ENCODE measurements at places on chromosomes 1 and 21.

- DNase-seq = no peak
Measured at GRCh38 chr1:218829097-218829496, 344.6 kb upstream of the LYPLAL1 start.

GRCh38 chr1:3453891-3454810 lies at the start of gene ARHGEF16:
ARHGEF16 (plus strand) TSS chr1:3454665; CDS start chr1:3463085, 8,420 bp downstream.
- DNase-seq = no peak

DNA sequence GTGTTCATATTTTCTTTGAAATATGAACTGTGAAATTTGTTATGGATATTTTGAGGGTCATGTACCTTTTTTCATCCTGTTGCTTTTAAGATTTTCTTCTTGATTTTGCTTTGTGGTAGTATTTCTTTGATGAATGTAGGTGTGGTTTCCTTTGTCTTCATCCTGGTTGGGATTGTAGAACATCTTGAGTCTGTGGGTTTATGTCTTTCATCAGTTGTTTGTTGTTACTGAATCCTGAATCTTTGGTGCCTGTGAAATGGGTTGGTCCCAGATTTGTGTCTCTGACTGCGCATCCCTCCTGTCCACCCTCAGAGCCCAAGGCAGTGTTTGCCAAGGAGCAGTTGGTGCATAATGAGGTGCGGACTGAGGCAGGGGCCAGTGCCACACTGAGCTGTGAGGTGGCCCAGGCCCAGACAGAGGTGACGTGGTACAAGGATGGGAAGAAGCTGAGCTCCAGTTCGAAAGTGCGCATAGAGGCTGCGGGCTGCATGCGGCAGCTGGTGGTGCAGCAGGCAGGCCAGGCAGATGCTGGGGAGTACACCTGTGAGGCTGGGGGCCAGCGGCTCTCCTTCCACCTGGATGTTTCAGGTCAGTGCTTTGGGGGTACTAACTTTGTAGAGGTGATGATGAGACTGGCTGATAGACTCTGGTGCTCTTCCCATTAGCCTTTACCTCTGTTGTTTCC lies 38.5 kb downstream of the OBSCN start:
- no peak for DNase-seq

DNA sequence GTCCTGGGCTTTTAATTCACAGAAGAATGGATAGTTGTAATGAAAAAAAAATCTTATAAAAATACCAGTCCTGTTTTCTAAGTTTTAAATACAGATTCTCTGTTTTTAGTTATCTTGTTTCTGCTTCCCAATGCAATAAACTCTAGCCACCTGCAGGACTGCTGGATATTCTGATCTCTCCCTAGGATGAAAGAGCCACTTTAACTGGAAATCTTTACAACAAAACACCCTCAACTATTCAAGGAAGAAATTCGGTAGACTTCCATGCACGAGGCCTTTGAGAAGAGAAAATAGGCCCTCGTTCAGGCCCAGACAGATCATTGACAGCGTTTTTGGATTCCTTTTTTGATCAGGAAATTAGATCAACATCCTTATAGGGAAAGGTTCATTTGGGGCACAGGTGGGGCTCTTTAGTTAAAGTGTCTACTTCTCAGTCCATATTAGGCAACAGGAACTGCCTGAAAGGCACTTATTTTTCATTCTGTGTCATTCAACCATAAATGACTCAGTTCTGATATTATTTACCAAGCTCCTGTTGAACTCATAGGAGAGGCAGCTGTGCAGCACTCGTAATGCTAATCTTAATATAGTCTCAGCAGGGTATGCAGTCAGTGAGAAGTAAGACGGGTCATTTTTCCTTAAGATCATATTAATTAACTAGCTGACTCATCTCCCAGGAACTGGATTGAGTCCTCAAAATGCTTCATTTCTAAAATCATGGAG lies 71.1 kb upstream of the ERRFI1 start:
- DNase-seq = peak; percentile 92

GRCh38 chr21:14115646-14116045 lies 95.1 kb downstream of the LIPI start:
- no peak for DNase-seq

DNA sequence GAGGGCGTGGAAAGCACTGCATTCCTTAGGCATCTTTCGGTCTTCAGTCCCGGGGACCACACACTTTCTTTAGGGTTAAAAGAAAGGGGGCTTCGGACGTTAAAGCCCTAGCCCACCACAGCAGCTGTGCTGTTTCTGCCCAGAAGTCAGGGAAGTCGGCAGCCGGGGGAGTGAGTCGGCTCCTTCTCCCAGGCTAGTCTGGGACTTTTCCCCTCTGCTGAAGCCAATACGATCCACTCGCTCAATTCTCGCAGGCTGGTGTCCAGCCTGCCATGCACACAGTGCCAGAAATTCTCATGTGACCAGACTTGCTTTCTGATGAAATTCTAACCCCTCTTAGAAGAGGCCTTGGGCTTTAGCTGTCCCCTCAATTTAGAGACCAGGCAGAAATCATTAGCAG lies 67.7 kb downstream of the BCAR3 start:
- DNase-seq = no peak

- no peak for DNase-seq
Measured at GRCh38 chr1:245715291-245715701, 560.5 kb downstream of the KIF26B start.

- DNase-seq = no peak
Measured at GRCh38 chr1:84078108-84078841, 65.8 kb upstream of the PRKACB start.

- DNase-seq = no peak
Measured at GRCh38 chr21:38312822-38313221, 56.0 kb downstream of the KCNJ15 start.

GRCh38 chr1:203202431-203203245 lies 16.1 kb upstream of the CHI3L1 start:
- peak; percentile 46 for DNase-seq

DNA sequence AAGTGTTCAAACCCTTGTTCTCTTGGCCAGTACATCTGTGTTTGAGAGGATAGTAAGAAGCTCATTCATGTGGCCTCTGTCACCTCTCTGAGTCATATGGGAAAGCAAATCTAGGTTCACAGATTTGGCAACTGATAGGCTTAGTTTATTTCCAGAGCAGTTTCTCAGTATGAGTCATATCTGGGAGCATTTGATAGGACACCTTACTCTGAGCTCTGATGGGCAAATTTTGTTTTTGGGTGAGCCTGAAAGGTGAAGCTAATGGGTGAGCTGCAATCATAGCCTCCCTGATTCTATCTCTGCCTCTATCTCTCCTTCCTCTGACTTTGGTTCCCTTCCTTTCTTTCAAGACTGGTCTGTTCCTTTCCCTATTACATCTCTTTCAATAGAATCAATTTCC lies 134.4 kb downstream of the S1PR1 start:
- peak; percentile 27 for DNase-seq

DNA sequence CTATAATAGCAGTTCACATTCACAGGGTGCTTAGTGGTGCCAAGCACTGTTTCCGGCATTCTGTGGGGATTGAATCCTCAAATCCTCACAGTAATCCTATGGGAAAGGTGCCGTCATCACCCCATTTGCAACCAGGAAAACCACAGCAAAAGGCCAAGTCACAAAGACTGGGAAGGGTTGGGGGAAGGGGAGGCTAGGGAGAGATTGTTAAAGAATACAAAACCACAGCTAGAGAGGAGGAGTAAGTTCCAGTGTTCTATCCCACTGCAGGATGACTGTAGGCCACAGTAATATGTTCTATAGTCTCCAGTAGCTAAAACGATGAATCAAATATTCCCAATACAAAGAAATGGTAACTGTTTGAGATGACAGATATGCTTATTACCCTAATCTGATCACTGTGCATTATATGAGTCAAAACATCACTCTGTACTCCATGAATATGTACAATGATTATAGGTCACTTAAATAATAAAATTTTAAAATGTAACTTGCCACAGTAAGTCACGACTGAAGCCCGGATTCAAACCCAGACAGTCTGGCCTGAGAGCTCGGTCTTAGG lies 256.8 kb downstream of the TOMM20 start:
- DNase-seq = peak; percentile 86

DNA sequence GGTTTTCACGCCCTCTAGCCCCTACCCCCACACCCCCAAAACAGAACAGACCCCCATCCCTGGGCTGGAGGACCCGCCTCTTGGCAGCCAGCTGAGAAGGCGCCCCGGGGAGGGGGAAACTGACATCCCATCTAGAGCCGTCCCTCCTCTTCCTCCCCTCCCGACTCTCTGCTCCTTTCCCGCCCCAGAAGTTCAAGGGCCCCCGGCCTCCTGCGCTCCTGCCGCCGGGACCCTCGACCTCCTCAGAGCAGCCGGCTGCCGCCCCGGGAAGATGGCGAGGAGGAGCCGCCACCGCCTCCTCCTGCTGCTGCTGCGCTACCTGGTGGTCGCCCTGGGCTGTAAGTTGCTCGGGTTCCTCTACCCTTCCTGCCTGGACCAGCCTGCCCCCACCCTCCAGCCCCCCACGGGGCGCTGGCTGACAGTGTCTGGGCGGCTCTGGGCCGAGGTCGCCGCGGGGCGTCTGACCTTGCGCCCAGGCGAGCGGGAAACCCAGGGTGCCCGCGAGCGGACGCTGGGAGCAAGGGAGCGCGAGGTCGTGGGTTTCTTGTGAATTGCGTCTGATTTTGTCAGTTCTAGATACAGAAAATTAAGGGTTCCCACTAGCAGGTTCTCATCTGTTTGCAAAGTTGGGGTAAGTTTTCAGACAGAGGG lies 618 bp downstream of the JAM2 start:
- DNase-seq = no peak

GRCh38 chr1:209250861-209251636 lies 332.5 kb upstream of the CAMK1G start:
- no peak for DNase-seq

GRCh38 chr1:43292216-43292615 lies 6.8 kb upstream of the C1orf210 start:
- DNase-seq = no peak

DNA sequence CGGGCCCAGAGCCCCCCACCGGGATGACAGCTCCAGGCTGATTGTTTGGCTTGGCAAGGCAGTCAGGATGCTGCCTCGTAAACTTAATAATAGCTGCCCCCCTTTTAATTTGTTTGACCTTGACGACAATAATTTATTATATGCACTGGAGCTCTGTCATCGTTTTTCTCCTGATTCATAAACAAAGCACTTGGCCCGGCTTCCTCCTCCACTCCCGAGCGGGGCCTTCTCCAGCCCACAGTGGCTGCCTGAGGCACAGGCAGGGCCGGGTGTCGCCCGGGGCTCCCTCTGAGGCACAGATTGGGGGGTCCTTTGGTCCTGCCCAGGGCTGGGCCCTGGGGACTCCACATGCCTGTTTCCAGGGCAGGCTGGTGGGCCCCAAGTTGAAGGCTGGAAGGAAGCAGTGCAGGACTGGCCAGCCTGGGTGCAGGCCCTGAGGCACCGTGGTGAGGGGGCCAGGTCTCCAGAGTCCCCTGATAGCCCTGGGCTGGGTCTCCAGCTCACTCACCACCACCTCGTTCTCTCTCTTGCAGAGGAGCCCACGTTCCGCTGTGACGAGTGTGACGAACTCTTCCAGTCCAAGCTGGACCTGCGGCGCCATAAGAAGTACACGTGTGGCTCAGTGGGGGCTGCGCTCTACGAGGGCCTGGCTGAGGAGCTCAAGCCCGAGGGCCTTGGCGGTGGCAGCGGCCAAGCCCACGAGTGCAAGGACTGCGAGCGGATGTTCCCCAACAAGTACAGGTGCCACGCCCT lies 52.0 kb upstream of the ARHGEF16 start:
- DNase-seq = peak; percentile 48

- no peak for DNase-seq
Measured at GRCh38 chr1:72997624-72998023, 715.3 kb upstream of the NEGR1 start.

DNA sequence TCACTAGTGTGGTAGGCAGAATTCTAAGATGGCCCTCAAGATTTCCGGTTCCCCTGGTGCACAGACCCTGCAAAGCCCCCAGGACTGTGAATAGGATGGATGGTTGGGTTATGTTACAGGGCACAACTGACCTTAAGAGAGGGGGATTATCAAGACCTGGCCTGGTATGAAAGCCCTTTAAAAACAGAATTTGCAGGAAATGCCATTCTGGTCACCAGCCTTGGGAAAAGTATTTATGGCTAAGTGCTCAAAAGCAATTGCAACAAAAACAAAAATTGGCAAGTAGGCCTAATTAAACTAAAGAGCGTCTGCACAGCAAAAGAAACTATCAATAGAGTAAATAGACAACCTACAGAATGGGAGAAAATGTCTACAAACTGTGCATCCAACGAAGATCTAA lies 144.7 kb upstream of the EDN2 start:
- DNase-seq = no peak

- no peak for DNase-seq
Measured at GRCh38 chr1:175689396-175689795, 54.0 kb downstream of the TNR start.

DNA sequence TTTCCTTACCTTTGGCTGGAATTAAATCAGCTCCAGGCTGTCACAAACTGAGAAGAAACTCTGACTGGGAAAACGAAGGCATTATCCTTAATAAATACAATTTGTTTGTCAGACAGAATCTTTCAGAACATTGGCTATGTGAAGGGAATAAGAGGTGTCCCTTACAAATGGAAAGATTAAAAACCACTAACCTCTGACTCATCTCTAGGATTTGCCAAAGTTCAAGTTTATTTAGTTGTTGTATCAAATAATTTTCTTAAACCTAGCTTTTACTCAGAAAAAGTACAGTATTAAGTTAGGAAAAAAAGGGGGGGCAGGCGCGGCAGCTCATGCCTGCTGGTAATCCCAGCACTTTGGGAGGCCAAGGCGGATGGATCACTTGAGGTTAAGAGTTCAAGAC lies 15.7 kb downstream of the SERTAD4 start:
- no peak for DNase-seq

DNA sequence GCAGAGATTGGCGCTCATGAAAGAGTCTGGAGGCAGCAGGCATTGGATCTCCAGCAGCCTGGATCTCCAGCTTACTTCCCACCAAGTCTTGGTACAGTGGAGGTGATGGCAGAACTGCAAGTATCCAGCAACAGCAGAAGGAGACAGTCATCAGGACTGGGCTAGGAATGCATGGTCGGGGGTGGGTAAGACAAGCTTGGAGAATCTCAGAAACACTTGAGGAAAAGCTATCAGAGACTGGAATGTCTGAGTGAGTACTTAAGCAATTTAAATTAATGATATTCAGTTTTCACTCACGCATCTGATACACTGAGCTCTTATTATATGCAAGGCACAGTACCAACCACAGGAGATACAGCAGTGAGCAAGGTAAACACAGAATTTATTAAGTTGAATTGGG lies 9.8 kb downstream of the TMEM35B start:
- no peak for DNase-seq

- no peak for DNase-seq
Measured at GRCh38 chr1:12245116-12245515, 15.3 kb downstream of the VPS13D start.

DNA sequence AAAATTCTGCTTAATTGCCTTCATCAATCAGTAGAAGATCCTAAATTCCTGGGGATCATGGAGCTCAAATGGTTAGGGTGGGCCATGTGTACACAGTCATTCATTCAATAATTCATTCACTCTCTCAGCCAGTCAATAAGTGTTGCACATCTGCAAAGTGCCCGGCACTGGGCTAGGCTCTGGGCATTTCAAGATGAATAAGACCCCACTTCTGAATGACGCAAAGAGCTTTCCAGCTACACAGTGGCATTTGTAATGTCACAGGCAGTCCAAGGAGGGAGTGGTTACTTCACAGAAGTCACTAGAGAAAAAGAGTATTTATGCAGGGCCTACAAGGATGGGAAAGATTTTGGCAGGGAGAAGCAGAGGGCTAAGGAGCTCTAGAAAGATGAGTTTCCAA lies 93.2 kb downstream of the KCNJ15 start:
- DNase-seq = no peak

GRCh38 chr1:224698015-224698451 lies 81.9 kb downstream of the CNIH3 start:
- no peak for DNase-seq

- DNase-seq = no peak
Measured at GRCh38 chr1:204493984-204494280, 673 bp downstream of the PIK3C2B start.

- no peak for DNase-seq
Measured at GRCh38 chr1:12618661-12618964, 603 bp upstream of the DHRS3 start.

All from fibroblast of skin of left quadriceps (primary cell).